CD4-positive, CD25-positive, alpha-beta regulatory T cell (primary cell): ENCODE measurements at places on chromosomes 1 and 21. TPM values are rescaled to one million over a fixed set of nuclear protein-coding genes. Genes with fewer than 3 reads are reported as not detected.

- no peak overlapping the region for H3K4me3 ChIP-seq
- DNase-seq: no peak
- H3K4me1 ChIP-seq: no peaks in the 10 kb centered on the region
- no peaks in the 10 kb centered on the region for H3K36me3 ChIP-seq
- H3K27ac ChIP-seq: no peak overlapping the region
- H3K27me3 ChIP-seq: no peaks in the 10 kb centered on the region
These were observed 981.7 kb upstream of the B3GALT2 start for GRCh38 chr1:194167956-194168640.

DNA sequence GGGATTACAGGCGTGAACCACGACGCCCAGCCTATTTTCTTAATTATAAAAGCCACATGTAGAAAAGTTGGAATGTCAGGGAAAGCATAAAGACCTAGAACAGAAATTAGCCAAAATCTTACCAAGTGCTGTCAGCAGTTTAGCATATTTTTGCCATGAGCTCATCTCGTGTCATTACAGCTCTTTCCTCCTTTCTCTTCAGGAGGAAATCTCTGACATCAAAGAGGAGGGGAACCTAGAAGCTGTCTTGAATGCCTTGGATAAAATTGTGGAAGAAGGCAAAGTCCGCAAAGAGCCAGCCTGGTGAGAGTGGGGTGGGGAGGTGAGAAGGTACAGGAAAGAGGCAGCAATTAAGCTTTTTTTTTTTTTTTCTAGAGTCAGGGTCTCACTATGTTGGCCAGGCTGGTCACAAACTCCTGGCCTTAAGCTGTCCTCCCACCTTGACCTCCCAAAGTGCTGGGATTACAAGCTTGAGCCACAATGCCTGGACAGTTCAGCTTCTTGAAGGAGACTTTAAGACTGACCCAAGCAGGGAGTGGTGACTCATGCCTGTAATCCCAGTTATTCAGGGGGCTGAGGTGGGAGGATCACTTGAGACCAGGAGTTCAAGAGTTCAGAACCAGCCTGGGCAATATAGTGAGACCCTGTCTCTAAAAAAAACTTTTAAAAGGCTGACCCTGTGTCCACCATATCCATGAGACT lies 8.4 kb upstream of the BGLAP start:
- H3K27me3 ChIP-seq: no peaks in the 10 kb centered on the region
- no peaks in the 10 kb centered on the region for H3K4me1 ChIP-seq
- no peak for DNase-seq
- H3K27ac ChIP-seq: no peak overlapping the region

GRCh38 chr1:83791821-83792437 lies 207.0 kb downstream of the TTLL7 start:
- no peak overlapping the region for H3K27ac ChIP-seq
- H3K4me1 ChIP-seq: no peaks in the 10 kb centered on the region
- H3K27me3 ChIP-seq: no peaks in the 10 kb centered on the region
- H3K4me3 ChIP-seq: no peak overlapping the region
- no peaks in the 10 kb centered on the region for H3K36me3 ChIP-seq

- DNase-seq: peak; percentile 17
- peaks cover 39% of the 10 kb centered on the region for H3K36me3 ChIP-seq
- peak overlapping the region; percentile 98 for H3K27ac ChIP-seq
- H3K27me3 ChIP-seq: no peaks in the 10 kb centered on the region
- H3K4me3 ChIP-seq: peak overlapping the region; percentile 94
- peaks cover 60% of the 10 kb centered on the region for H3K4me1 ChIP-seq
These were observed 2.2 kb downstream of the GAS5 start for GRCh38 chr1:173865468-173866164.

DNA sequence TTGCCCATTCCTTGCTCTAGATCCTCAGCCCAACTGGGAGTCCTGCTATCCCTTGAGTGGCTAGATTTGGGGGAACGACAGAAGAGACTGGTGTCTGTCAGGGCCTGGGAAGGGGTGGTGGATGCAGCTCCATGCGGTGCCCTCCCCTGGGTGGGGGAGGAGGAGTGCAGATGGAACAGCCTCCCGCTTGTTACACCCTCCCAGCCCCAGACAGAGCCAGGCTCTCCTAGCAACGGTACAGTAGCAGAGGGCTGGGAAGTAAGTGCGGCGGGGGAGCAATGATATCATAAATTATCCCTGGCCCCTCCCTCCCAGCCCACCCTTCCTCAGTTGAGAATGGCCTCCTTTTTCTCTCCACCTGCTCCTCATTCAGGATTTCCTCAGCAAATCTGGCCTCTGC lies 37.2 kb downstream of the RHBG start:
- no peaks in the 10 kb centered on the region for H3K36me3 ChIP-seq
- H3K4me1 ChIP-seq: no peaks in the 10 kb centered on the region
- DNase-seq: no peak
- no peak overlapping the region for H3K4me3 ChIP-seq
- peaks cover 2% of the 10 kb centered on the region for H3K27me3 ChIP-seq

The MAP1LC3C gene
- not detected for total RNA-seq

DNA sequence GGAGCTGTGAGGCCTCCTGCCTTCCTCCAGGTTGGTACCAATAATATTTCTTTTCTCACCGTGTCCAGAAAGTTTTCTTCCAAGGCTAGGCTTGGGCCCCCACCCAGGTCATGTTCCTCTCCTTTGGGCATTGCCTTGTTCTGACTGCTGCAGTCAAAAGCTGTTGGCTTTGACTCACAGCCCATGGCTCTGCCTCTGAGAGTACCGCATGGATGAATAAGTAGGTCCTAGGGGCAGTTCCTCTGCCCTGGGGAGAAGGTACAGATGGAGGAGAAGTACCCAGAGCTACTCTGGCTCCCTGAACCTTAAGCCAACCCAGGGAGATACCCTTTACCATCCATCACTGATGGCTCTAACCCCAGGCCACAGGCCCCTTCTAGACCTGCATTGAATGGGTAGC lies 115.0 kb downstream of the NAV1 start:
- no peak overlapping the region for H3K4me3 ChIP-seq
- H3K27ac ChIP-seq: no peak overlapping the region
- no peaks in the 10 kb centered on the region for H3K4me1 ChIP-seq
- DNase-seq: no peak
- no peaks in the 10 kb centered on the region for H3K36me3 ChIP-seq
- H3K27me3 ChIP-seq: no peaks in the 10 kb centered on the region

GRCh38 chr1:160644399-160644798 lies 2.4 kb downstream of the SLAMF1 start:
- DNase-seq: no peak
- no peaks in the 10 kb centered on the region for H3K27me3 ChIP-seq
- H3K36me3 ChIP-seq: no peaks in the 10 kb centered on the region
- peak overlapping the region; percentile 99 for H3K4me3 ChIP-seq
- H3K4me1 ChIP-seq: peaks cover 62% of the 10 kb centered on the region

- no peak overlapping the region for H3K27ac ChIP-seq
- no peak for DNase-seq
- no peaks in the 10 kb centered on the region for H3K36me3 ChIP-seq
- peaks cover 4% of the 10 kb centered on the region for H3K27me3 ChIP-seq
- H3K4me1 ChIP-seq: no peaks in the 10 kb centered on the region
These were observed 6.9 kb downstream of the CCDC27 start for GRCh38 chr1:3759164-3759563.

DNA sequence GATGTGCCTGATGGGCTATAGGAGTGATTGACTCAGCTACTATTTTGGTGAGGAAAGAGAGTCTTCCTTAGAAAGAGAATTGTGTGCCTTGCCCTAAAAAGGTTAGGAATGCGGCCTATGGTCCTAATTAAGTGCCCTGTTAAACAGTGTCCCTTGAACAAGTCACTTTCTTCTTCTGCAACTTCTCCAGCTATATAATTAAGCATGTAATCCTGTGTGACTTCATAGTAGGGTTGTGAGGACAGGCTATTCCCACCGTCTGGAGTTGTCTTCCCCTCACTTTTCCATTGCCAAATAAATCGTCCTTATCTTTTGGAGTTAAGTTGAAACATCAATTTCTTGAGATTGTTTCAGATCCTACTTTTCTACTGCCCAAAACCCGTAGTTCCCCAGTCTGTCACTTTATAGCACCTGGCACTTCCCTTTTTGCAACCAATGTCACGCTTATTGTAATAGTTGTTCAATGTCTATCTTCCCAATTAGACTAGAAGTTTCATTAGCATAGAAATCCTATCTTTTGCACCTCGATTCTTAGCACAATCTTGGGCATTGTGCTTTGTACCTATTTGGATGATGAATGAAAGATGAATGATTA lies 27.6 kb upstream of the SLC16A1 start:
- H3K4me1 ChIP-seq: no peaks in the 10 kb centered on the region
- no peak overlapping the region for H3K4me3 ChIP-seq
- no peaks in the 10 kb centered on the region for H3K27me3 ChIP-seq
- no peak for DNase-seq
- H3K36me3 ChIP-seq: no peaks in the 10 kb centered on the region

GRCh38 chr1:180636138-180636537 lies 4.3 kb downstream of the XPR1 start:
- H3K4me1 ChIP-seq: peaks cover 16% of the 10 kb centered on the region
- H3K4me3 ChIP-seq: no peak overlapping the region
- no peak for DNase-seq

DNA sequence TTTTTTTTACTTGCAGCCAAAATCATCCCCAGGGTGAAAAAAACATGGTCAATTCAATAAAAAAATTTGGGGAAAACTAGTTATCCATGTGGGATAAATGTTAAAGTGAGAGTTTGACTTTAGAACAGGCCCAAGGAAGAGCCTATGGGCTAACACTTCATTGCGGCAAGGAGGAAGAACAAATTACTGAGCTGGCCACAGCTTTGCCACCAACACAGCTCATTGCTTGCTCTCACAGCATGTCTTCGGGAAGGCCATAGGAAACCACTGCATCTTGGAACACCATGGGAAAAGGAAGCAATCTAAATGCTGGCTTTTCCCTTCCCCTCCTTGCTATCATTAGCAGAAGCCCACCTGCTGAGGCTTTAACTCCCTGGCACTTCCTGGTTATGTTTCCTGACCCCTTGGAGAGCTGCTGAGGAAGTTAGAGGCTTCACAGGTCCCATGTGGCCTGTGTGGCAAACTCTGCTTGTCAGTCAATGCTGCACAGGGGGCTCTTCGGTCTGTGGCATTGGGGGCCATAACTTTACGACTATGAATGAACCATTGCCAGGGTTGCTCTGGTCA lies 86.0 kb downstream of the SLC25A24 start:
- no peak for DNase-seq
- no peak overlapping the region for H3K4me3 ChIP-seq
- no peaks in the 10 kb centered on the region for H3K27me3 ChIP-seq

The DMBX1 gene
- total RNA-seq: not detected

GRCh38 chr1:109482791-109483671 lies 674 bp upstream of the ATXN7L2 start:
- peak overlapping the region; percentile 90 for H3K4me3 ChIP-seq
- H3K27me3 ChIP-seq: no peaks in the 10 kb centered on the region
- peaks cover 20% of the 10 kb centered on the region for H3K4me1 ChIP-seq
- DNase-seq: no peak
- H3K27ac ChIP-seq: peak overlapping the region; percentile 63

- H3K4me3 ChIP-seq: peak overlapping the region; percentile 99
- H3K36me3 ChIP-seq: peaks cover 9% of the 10 kb centered on the region
- peak; percentile 75 for DNase-seq
- H3K27ac ChIP-seq: peak overlapping the region; percentile 96
- H3K4me1 ChIP-seq: peaks cover 67% of the 10 kb centered on the region
These were observed 2.6 kb downstream of the KCNA3 start for GRCh38 chr1:110672001-110672752.

DNA sequence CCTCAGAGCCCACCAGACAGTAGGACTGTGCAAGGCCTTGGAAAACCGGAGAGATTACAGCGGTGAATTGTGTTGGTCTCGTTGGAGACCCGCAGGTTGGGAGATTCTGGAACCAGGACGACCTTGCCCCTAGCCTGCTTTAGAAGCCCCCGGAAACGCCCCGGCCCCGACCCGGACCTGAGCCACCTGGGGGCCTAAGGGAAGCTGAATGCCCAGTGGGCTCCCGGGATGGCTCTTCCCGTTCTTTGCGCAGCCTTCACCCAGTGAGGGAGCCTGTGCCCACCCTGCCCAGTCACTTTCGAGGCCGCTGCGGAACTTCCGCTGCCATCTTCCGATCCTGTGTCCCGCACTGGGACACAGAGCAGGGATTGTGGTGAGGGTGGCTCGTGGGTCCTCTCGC lies 254.4 kb downstream of the FAM72C start:
- no peak overlapping the region for H3K27ac ChIP-seq
- no peaks in the 10 kb centered on the region for H3K36me3 ChIP-seq
- no peaks in the 10 kb centered on the region for H3K27me3 ChIP-seq
- H3K4me1 ChIP-seq: no peaks in the 10 kb centered on the region
- no peak for DNase-seq
- H3K4me3 ChIP-seq: no peak overlapping the region

DNA sequence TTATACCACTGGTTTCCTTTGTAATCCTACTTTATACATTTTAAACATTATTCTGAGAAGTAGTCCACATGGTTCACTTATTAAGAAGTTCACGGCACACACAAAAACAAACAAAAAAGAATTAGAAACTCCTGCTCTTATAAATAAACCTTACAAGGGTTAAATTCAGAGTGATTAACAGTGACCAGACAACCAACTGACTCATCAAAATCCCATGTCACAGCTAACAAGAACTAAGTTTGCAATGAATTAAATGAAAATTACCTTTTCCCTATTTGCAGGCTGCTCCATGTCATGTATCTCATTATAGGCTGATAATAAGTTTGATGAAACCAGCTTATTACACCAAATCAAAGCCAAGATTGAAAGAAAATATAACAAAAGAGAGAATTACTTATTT lies 77.5 kb downstream of the PUM1 start:
- no peak for DNase-seq
- peaks cover 54% of the 10 kb centered on the region for H3K36me3 ChIP-seq
- peaks cover 12% of the 10 kb centered on the region for H3K4me1 ChIP-seq
- H3K27ac ChIP-seq: no peak overlapping the region
- H3K4me3 ChIP-seq: no peak overlapping the region

DNA sequence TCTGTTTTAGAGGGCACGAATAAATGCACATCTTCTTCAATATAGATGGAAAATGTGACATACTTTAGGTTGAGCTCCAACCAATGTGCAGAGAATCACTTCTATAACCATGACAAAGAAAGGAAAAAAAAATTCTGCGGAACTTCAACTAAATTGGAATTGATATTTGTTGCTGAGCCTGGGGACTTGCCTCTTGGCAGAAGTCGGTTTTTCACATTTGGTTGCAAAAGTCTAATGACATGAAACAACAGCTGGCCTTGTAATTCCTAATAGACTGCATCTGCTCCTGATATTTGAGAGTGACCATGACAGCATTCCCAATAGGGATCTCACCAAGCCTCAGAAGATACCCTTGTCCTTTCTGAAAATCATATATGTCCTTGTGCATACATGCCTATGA lies 112.8 kb downstream of the PRRX1 start:
- no peaks in the 10 kb centered on the region for H3K4me1 ChIP-seq
- H3K36me3 ChIP-seq: no peaks in the 10 kb centered on the region
- no peak overlapping the region for H3K27ac ChIP-seq
- no peak overlapping the region for H3K4me3 ChIP-seq

The ZNF593OS gene
- total RNA-seq: not detected

- H3K4me3 ChIP-seq: peak overlapping the region; percentile 69
- H3K27me3 ChIP-seq: peaks cover 44% of the 10 kb centered on the region
- no peak for DNase-seq
- H3K27ac ChIP-seq: no peak overlapping the region
These were observed 67.3 kb upstream of the AKT3 start for GRCh38 chr1:243917177-243917862.
